Mammary epithelial cell (primary cell): ENCODE measurements at places on chromosomes 13 and 19. TPM values are rescaled to one million over a fixed set of nuclear protein-coding genes. Genes with fewer than 3 reads are reported as not detected.

The F10 gene
- not detected in 2 replicates for total RNA-seq

The POU2F2 gene
- 12.2 and 12.5 TPM in 2 replicates for total RNA-seq

The SELENOW gene
- 392 TPM for total RNA-seq

The CNN2 gene
- 279 and 420 TPM in 2 replicates for total RNA-seq

The CHST8 gene
- total RNA-seq = 0.49 and 2.0 TPM in 2 replicates

The COX7A1 gene
- not detected in 2 replicates for total RNA-seq

The SLC7A9 gene
- 0.17 TPM for total RNA-seq

The DNASE2 gene
- total RNA-seq = 41.2 and 44.0 TPM in 2 replicates

The IL17D gene
- 0.31 and 0.45 TPM in 2 replicates for total RNA-seq

The SERPINE3 gene
- 0.17 TPM for total RNA-seq

The ARRDC5 gene
- not detected in 2 replicates for total RNA-seq

The CLC gene
- total RNA-seq = not detected

The PROZ gene
- total RNA-seq = not detected in 2 replicates

The CDC34 gene
- 52.8 TPM for total RNA-seq

The ACP7 gene
- total RNA-seq = 4.4 and 6.0 TPM in 2 replicates

The MAST1 gene
- total RNA-seq = 0.53 and 2.2 TPM in 2 replicates

GRCh38 chr13:80348750-80349149 is 7.8 kb upstream of the SPRY2 start:
- no peak for DNase-seq

GRCh38 chr19:17111766-17112165 is 36.2 kb downstream of the MYO9B start:
- DNase-seq = no peak

GRCh38 chr19:45569619-45570421 is 14.8 kb downstream of the OPA3 start:
- no peak for DNase-seq

DNA sequence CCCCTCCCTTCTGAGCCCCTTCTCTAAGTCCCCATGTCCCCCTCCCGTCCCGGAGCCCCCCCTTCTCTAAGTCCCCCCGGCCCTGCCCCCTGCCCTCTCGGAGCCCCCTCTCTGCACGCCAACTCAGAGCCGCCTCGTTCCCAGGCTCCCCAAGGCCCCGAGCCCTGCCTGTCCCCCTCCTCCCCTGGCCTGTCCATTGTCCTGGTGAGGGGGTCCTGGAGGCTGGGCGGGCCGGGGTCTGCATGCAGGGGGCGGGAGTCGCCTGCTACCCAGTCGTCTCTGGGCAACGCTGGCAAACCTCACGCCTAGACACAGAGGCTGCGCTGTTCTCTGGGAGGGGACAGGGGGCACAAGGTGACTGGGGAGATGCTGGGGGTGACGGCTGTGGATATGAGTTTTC is 39.2 kb upstream of the SEMA6B start:
- no peak for DNase-seq

DNA sequence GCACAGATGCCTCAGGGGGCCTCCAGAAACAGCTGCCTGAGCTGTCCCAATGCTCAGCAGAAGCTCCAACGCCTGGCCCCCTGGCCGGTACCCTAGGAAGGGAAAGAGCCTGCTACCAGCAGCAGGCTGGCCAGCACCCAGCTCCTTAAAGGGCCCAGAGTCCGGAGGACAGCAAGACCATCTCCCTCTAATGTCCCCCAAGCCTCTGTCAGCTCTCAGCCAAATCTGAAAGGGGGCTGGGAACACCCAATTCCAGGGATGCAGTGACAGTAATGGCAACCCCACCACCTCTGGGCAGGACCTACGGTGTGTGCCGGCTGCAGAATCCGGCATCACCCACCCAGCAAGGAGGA is 4.2 kb downstream of the PPP6R1 start:
- DNase-seq = no peak

- DNase-seq = no peak
Measured at GRCh38 chr13:100984085-100984705, 309.6 kb upstream of the TMTC4 start.

GRCh38 chr13:23652909-23653726 is 82.9 kb downstream of the TNFRSF19 start:
- no peak for DNase-seq

DNA sequence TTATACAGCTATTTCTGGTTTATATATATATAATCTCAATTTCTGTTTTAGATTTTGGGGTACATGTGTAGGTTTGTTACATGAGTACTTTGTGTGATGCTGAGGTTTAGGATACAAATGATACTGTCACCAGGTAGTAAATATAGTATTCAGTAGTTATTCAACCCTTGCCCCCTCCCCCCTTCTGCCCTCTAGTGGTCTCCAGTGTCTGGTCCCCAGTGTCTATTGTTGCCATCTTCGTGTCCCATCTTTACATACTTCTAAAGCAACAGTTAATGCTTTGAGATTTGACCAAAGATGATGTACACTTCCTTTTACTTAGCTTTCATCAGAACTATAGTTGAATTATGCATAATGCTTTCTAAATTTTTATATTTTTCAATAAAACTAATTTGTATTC is 1623.4 kb upstream of the PRR20A start:
- no peak for DNase-seq

DNA sequence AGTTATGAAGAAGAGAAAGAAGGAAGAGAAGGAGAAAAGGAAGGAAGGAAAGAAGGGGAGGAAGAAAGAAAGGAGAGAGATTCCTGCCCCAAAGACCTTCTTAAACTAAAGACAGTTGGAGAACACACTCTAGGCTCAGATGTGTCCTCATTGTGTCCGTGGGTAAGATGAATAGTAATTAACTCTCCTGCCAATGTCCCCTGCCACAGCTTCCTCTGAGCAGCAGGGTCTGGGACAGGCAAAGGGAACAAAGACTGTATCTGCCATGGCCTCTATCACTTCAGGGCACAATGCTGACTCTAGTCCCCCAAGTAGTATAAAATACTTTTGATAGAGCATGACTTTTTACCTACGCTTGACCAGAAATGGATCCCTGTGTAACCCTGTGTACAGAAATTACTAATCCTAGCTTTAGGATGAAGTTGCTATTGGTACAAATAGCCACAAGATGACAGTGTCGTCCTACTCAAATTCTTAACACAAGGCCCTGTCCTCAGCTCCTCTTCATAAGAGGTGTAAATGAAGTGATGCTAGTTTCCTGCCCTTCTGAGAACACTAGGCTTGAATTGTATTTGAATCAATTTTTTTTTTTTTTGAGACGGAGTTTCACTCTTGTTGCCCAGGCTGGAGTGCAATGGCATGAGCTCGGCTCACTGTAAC is 186.2 kb upstream of the GPR12 start:
- DNase-seq = peak; percentile 29

- no peak for DNase-seq
Measured at GRCh38 chr13:40798380-40798779, 9.0 kb downstream of the SLC25A15 start.

DNA sequence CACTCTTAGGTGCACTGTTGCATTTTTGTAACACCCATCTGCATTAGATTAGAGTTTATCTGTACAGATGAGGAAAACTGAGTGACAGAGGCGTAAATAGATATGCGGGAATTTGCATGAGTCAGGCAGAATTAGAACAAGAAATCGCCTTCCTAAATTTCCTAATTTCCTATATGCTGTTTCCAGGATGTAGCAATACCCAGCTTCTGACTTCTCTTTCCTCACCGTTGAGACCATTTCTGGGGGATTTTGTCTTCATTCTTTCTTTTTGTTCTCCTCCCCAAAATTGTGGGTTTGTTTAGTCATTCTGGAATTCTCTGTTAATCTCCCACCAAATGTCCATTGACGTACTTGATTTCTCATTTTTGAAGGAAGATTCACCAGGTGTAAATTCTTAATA is 10.6 kb upstream of the ZNF792 start:
- DNase-seq = no peak

- DNase-seq = peak; percentile 5
Measured at GRCh38 chr19:35476149-35476548, 14.1 kb downstream of the KRTDAP start.

- no peak for DNase-seq
Measured at GRCh38 chr13:112669881-112670499, 19.8 kb upstream of the ATP11A start.

DNA sequence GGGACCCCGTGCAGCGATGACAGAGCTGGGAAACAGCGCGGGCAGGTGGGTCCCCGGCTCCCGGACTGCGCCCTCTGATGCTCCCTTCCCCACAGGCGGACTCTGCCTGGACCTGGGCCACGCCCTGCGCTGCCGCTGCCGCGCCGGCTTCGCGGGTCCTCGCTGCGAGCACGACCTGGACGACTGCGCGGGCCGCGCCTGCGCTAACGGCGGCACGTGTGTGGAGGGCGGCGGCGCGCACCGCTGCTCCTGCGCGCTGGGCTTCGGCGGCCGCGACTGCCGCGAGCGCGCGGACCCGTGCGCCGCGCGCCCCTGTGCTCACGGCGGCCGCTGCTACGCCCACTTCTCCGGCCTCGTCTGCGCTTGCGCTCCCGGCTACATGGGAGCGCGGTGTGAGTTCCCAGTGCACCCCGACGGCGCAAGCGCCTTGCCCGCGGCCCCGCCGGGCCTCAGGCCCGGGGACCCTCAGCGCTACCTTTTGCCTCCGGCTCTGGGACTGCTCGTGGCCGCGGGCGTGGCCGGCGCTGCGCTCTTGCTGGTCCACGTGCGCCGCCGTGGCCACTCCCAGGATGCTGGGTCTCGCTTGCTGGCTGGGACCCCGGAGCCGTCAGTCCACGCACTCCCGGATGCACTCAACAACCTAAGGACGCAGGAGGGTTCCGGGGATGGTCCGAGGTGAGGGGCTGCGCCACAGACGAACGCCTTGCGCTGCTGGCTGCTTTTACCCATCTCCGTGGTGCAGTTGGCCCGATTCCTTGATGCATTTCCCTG is 7.8 kb upstream of the SELENOV start:
- DNase-seq = peak; percentile 75

DNA sequence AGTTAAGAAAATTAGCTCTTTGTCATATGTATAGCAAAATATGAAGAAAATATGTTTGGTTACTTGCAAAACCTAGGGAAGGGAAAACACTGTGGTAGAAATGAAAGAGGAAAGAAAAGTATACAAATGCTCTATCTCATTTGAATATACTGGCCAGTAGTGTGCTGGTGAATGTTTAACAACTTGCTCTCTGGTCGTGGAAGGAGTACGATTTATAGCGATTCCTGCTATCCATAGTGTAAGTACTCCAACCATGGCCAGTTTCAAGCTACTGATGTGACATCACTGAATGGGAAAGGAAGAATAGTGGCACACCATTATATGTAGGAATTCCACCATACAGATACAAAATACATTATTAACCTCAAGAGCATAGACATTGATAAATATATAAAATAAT is 9.3 kb downstream of the BORA start:
- DNase-seq = no peak

GRCh38 chr13:71853725-71854124 is 13.3 kb downstream of the DACH1 start:
- no peak for DNase-seq

- no peak for DNase-seq
Measured at GRCh38 chr13:108595436-108596274, 33.8 kb upstream of the MYO16 start.

DNA sequence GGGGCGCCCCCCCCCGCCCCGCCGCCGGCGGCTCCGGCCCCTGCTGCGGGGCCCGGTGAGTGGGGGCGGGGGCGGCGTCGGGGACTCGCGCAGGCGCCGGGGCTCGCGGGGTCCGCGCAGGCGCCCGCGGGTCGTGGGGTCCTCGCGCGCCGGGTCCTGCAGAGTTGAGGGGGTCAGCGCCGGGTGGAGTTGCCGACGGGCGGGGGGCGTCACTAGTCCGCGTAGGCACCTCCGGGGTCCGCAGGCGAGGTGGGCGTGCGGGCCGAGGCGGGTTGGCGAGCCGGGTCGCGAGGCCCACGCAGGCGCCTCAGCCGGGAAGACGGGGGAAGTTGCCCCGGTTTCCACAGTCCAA is 365 bp downstream of the PPP6R1 start:
- DNase-seq = no peak

DNA sequence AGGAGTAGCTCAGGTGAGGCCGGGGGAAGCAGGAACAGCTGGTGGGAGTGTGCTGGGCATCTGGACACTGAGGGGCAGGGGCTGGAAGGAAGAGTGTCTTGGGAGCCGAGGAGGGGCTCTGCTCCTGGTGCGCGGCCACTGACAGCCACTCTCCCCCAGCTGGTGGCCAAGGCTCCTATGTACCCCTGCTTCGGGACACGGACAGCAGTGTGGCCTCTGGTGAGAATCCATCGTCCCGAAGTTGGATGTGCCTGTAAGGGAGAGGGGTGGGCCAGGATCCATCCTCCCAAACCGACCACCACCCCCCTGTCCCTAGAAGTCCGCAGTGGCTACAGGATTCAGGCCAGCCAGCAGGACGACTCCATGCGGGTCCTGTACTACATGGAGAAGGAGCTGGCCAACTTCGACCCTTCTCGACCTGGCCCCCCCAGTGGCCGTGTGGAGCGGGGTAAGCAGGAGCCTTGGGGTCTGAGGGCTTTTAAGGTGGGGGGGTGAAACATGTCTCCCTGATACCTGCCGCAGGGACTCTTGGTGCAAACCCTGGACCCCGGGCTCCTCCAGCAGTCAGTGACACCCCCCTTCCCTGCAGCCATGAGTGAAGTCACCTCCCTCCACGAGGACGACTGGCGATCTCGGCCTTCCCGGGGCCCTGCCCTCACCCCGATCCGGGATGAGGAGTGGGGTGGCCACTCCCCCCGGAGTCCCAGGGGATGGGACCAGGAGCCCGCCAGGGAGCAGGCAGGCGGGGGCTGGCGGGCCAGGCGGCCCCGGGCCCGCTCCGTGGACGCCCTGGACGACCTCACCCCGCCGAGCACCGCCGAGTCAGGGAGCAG is 2.0 kb upstream of the USF2 start:
- no peak for DNase-seq

DNA sequence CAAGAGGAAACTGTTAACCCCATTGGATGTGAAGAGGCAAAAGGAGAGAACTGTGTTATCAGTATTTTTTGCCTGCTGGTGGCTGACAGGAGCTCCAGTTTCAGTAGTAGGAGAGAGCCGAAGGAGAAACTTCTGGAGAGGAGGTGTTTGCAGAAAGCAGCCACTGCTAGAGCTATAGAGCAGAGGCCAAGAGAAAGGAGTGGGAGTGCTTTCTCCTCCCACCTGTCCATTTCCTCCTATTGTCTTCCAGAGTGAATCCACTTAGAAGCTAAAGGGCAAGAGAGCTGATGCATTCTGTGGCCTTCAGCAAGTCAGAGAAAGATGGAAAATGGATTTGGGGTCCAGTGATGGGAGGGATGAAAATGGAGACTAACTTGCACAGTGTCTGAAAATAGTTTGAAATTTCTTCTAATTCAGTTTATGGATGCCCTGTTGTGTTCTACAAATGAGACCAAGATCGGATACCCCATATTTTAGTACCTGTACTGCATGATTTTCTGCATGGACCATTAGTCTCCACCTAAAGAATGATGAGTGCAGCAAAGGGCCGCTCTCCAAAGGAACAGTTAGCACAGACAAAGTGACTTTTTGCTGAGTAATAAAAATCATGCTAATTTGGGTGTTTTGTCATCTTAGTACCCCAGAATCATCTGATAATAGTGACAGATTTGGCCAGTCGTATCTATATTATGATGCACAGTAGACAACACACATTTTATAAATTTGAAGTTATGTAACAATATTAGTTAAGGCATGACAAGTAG is 10.7 kb downstream of the HS6ST3 start:
- no peak for DNase-seq

GRCh38 chr13:111904701-111905608 is 162.0 kb upstream of the SOX1 start:
- no peak for DNase-seq
